ENCODE measurements at places on chromosomes 3 and 15.
A peak's percentile ranks its signal among the peaks of the same experiment; 100 is the strongest.

DNA sequence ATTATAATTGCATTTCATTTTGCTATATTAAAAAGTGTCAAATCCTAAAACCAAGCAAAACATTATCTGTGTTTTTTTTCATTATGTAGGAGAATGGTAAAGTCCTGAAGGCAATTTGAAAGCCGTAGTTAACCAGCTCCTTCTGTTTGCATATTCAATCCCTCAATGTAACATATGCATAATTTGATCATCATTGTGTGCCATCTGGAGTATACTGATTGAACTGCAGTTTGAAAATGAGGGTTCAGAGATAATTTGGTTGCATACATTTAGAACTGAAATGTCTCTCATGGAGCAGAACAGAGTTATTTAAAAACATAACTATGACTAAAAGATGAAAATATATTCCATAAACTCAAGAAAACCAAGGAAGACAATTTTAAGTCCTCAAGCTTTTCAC is 518.6 kb downstream of the GBE1 start:
- H3K27ac ChIP-seq, result no peak overlapping the region
- no peaks in the 10 kb centered on the region for H3K36me3 ChIP-seq
- H3K4me3 ChIP-seq, result no peak overlapping the region
- H3K4me1 ChIP-seq, result peaks cover 3% of the 10 kb centered on the region
- DNase-seq, result no peak
- H3K27me3 ChIP-seq, result no peaks in the 10 kb centered on the region

DNA sequence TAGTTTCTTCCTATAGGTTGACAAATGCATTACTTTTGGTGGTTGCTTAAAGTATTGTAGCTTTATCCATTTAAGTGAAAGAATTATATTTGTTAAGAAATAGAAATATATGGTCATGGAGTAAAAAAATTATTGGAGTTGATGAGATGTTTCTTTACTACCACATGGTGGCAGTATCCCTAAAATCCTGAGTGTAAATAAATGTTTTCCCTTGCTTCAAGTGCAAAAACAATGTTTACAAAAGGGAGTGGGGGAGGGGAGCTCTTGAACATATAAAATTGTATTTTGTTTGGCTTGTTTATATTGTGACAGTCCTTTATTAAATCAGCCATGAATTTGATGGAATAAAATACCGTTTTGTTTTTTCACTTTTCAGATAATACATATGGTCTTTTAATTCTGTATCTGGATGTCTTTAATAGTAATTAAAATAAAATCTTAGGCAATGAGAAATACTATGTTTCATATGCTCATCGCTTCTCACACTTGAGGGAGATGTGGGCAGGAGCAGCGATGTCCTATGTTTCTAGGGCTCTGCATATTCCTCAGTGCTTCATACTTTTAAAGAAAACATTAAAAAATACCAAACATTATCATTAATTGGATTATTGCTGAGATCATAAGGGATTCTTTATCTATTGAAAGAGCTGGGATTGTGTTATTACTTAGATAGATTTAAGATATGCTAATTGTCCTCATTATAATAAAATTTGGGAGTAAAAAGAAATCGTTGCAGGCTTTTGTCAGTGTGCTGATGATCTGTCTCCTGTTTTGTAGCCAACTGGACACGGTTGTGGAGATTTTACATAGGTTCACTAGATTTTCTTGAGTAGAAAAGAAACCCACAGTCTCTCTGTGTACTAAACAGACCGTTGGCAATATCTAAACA is 349.7 kb downstream of the TUSC7 start:
- no peaks in the 10 kb centered on the region for H3K36me3 ChIP-seq
- DNase-seq, result no peak
- no peaks in the 10 kb centered on the region for H3K27me3 ChIP-seq
- peaks cover 2% of the 10 kb centered on the region for H3K4me1 ChIP-seq
- no peak overlapping the region for H3K4me3 ChIP-seq
- no peak overlapping the region for H3K27ac ChIP-seq

GRCh38 chr3:25665315-25666280 is 891 bp upstream of the TOP2B start:
- H3K36me3 ChIP-seq, result peaks cover 10% of the 10 kb centered on the region
- peak overlapping the region; percentile 97 for H3K4me3 ChIP-seq
- peaks cover 22% of the 10 kb centered on the region for H3K27me3 ChIP-seq
- DNase-seq, result no peak

DNA sequence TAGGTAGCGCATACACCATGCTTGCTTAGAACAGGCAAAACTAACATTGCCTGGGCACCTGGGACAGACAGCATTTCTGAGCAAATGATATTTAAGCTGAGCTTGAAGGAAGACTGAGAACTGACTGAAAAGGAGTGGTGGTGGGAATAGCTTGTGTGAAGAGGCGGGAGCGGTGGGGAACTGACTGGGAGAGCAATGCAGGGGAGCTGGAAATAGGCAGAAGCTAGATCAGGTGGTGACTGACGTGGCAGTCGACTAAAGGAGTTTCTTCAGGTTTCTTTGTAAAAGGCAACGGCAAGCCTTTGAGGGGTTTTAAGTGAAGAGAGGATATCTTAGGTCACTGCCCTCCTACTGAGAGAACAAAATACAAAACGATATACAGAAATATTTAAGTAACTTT is 61.8 kb downstream of the NEO1 start:
- no peak overlapping the region for H3K4me3 ChIP-seq
- peak overlapping the region; percentile 64 for H3K27ac ChIP-seq
- peaks cover 2% of the 10 kb centered on the region for H3K27me3 ChIP-seq
- no peak for DNase-seq
- H3K36me3 ChIP-seq, result peaks cover 7% of the 10 kb centered on the region
